ENCODE measurements at places on chromosomes 4 and X.

- no peak for DNase-seq
Measured at GRCh38 chr4:74665346-74665745, 129.0 kb downstream of the BTC start.

GRCh38 chrX:16914058-16914457 is 32.4 kb upstream of the REPS2 start:
- no peak for DNase-seq

GRCh38 chrX:37781814-37782213 is 2.0 kb downstream of the CYBB start:
- no peak for DNase-seq

GRCh38 chrX:140804292-140804691 is 94.7 kb downstream of the LINC00632 start:
- DNase-seq: no peak

DNA sequence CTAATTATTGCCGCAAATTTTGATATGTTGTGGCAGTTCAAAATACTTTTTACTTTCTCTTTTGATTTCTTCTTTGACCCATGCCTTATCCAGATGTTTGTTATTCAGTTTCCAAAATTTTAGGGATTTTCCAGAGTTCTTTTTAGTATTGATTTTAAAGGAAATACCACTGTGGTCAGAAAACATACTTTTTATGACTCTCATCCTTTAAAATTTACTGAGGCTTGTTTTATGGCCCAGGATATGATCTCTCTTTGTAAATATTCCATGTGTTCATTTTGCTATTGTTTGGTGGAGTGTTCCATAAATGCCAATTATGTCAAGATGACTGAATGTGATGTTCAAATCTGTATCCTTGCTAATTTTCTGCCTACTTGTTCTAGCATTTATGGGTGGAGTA is 272.3 kb upstream of the DIPK2B start:
- no peak for DNase-seq

DNA sequence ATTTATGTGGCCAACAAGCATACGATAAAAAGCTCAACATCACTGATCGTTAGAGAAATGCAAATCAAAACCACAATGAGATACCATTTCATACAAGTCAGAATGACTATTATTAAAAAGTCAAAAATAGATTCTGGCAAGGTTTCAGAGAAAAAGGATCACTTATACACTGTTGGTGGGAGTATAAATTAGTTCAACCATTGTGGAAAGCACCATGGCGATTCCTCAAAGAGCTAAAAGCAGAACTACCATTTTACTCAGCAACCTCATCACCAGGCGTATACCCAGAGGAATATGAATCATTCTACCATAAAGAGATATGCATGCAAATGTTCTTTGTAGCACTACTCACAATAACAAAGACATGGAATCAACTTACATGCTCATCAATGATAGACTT is 478.7 kb upstream of the GALNTL6 start:
- DNase-seq: no peak

DNA sequence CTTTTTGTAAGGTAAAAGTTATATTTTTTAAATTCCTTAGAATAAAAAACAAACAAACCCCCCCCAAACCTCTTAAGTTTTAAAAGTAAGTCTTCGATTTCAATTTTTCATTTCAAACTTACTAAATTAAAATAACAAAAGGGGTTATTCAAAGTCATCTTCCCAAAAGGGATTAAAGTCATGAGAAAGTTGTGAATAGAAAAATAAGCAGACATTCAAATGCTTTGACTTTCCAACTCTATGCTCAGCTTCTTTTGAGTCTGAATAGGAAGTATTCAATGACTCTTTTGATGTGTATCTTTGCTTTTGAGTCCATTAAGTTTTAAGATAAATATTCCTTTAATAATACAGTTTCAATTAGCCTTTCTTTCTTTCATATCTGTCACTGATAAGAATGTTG is 138.3 kb downstream of the GRIA2 start:
- no peak for DNase-seq

DNA sequence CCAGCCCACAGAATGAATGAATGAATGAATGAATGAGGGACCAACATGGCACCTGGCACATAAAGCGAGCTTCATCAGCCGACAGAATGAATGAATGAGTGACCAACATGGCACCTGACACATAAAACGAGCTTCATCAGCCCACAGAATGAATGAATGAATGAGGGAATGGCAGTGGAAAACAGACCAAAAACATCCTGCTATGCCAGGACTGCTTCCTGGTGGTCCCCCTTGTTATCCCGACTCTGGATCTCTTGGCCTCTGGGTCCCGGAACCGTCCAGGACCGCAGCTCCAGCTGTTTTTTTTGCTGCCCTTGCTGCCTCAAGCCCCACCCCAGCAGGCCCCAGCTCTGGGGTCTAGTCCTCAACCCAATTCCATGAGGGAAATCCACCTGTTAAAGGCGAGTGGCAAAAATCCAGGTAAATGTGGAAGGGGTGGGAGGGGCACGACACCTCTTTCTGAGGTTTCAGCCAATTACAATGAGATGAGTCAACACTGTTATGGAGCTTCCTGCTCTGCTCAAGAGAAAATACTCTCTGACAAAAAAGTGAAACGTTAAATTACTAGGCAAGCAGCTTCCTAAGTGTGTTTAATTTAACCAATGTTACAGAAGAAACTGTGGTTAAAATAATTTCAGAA is 72.0 kb upstream of the MTNR1A start:
- DNase-seq: no peak

- DNase-seq: no peak
Measured at GRCh38 chr4:117545039-117545438, 459.7 kb upstream of the TRAM1L1 start.

- no peak for DNase-seq
Measured at GRCh38 chr4:163474027-163474426, 473 bp upstream of the TKTL2 start.

DNA sequence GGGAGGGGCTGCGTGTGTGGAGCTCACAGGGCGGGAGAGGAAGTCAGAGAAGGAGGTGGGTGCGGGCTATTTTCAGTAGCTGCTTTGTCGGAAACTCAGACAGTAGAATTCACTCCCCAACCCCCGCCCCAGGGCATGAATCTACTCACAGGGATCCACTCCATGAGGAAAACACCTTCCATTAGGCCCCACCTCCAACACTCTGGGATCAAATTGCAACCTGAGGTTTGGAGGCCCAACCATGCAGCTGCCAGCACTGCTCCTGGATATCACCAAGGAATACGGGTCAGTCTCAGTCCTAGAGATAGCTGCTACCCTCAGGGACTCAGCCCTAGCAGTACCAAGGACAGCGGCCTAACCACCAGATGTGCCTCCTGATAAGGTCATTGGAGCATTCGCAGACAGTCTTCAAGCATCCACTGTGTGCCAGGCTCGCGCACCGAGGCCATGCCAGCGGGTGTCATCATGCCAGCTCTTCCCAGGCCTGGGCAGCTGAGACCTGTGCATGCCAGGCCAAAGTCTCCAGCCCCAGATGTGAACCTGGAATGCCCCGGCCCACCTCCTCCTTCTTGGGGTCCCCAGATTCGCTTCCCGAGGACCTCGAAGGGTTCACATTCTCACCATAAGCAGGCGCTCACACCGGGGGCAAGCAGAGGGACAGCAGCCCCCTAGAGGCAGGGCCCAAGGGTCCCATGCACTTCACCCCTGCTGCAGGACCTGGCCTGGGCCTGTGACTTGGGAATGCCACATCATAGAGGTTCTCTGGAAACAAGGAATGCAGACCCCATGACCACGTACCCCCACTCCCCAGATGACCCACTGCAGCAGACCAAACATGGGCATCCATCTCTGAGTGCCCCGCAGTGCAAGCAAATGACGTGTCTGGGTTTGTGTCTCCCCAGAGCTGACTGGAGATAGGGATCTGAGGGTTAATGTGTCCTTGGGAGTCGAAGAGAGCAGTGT is 102.3 kb downstream of the ADRA2C start:
- DNase-seq: no peak
